ENCODE measurements at places on chromosomes 16 and 17.
A peak's percentile ranks its signal among the peaks of the same experiment; 100 is the strongest.

GRCh38 chr17:2697611-2698162 is 13.9 kb downstream of the CLUH start:
- DNase-seq: no peak

DNA sequence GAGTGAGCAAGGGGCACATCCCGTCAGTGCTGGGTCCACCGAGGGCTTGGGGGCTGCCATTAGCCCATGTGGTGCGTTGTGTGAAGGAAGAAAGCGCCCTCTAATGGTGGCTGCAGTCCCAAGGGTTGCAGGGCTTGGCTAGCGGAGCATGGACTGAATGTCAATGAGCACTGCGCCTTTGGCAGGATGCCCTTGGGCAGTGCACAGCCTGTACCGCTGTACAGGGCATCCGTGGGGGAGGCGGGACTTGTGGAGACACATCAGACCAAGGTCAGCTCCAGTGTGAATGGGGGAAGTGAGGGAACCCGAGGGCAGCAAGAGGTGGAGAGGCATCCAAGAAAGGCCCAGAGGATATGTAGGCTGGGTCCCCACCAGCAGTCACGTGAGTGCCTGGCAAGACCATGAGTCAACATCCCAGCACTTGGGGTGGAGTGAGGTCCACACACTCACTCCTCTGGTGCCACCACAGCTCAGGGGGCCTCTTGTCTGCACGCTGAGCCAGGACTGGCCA is 75.5 kb upstream of the MED9 start:
- DNase-seq: no peak

- no peak for DNase-seq
These were observed 299.3 kb upstream of the XYLT1 start for GRCh38 chr16:17770104-17770503.

- DNase-seq: no peak
These were observed 22.0 kb upstream of the USP10 start for GRCh38 chr16:84677849-84678248.

- no peak for DNase-seq
These were observed 49.6 kb downstream of the COX10 start for GRCh38 chr17:14118951-14119350.

- DNase-seq: no peak
These were observed 108.2 kb downstream of the N4BP1 start for GRCh38 chr16:48501516-48502377.

DNA sequence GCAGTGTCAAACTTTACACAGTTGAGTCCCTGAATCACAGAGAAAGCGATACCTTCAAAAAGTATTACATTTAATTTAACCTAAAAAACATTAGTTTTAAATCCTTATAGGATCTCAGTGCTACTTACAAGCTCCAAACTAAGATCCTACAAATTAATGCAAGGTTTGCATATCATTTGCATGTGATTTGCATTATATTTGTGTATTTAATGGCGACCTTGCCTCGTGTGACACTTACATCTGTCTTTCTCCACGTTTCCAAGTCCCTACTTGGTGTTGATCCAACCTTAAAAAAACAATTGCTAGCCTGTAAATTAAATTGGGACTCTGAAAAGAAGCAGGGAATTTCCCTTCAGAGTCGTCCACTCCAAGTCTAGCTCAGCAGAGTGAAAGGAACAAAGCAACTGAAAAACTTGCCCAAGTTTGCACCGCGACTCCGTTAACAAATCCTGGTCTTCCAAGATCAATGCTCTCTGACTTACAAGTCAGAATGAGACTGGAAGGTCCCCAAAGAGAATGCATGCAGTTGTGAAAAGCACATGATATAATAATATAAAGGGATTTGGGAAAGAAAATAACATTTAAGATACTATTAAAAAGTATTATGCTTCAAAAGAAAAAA is 739 bp upstream of the FAM117A start:
- no peak for DNase-seq

GRCh38 chr17:56244268-56244890 is 91.1 kb downstream of the ANKFN1 start:
- no peak for DNase-seq

DNA sequence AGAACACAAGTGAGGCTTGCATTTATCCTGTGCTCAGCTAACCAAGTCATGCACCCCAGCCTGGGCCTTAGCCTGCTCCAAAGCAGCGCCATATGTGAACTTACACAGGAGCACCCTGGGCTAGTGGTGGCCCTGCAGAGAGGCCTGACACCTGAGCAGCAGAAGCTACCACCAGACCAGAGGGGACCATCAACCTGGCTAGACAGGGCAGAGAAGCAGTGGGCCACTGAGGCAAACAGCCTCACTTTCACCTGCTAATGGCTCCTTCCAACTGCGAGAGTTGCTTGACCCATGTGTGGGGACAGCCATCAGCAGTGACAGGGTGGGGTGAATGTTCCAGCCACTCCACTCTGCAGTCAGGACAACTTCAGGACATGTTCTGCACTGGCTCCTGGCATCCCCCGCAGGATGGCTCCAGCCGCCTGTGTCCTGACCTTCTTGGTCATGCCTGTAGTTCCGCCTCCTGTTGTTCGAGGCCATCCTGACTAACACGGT is 2.9 kb upstream of the C16orf95 start:
- no peak for DNase-seq

- DNase-seq: no peak
These were observed 13.1 kb upstream of the LPCAT2 start for GRCh38 chr16:55495616-55496289.

DNA sequence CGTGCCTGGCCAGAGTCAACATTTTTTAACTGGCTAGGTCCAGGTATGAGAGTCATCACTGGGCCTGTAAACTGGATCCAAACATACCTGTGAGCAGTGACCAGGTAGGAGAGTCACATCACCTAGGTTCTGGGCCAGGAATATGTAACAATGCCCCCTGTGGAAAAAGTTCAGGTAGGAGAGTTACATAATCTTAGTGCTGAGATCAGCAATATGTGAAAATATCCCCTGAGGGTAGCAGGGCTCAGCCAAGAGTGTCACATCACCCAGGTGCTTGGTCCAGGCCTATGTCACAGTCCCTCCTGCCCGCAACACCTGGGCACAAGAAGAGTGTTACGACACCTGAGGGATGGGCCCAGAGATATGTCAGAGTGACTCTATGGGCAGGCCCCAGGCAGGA is 2104.7 kb downstream of the TP53TG3F start:
- no peak for DNase-seq

- no peak for DNase-seq
These were observed 1.0 kb upstream of the ETV4 start for GRCh38 chr17:43547189-43547550.

DNA sequence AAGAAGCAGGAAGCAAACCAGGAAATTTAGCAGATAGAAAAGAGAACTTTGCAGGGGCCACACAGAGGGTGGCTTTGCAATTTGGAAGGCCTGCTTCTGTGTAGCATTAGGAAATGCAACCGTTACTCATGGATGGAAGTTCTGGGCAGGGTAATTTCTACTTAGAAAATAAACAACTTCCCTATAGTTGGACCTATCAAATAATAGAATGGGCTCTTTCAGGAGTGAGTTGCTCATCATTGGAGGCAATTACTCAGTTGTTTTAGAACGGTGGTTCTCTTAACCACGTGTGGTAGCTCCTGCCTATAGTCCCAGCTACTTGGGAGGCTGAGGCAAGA is 25.8 kb upstream of the HS3ST2 start:
- DNase-seq: no peak

- DNase-seq: no peak
These were observed 1.0 kb downstream of the TLE7 start for GRCh38 chr16:71440669-71441347.

DNA sequence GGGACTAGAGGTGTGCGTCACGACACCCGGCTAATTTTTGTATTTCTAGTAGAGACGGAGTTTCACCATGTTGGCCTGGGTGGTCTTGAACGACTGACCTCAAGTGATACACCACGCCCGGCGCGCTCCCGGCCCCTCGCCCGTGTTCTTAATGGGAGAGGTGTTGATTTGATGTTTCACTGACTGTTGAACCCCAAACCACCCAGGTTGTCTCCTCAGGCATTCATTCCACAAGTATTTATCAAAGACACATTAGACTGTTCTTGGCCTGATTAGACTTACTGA is 1.4 kb downstream of the CENPN start:
- peak; percentile 45 for DNase-seq

DNA sequence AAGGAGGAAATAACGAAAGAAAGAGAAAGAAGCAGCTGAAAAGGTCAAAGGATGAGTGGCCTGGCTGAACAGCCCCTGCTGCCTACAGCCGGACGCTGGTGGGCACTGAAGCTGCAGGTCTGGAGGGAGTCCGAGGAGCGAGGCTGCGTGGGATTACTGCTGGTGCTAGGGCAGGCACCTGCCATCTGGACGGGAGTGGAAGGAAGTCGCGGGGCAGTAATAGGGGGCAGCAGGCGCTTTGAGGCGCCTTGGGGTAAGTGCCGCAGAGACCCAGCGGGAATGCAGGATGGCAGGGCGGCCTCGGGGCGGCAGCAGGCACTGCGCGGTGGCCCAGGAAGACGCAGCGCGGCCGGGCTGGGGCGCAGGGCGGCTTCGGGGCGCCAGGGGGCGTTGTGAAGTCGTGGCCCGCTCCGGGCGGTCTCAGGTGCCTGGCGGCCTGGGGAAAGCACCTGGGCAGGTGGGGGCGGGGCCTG is 303 bp upstream of the SCNN1G start:
- DNase-seq: peak; percentile 58

GRCh38 chr17:39772415-39772814 is 34.7 kb downstream of the GRB7 start:
- no peak for DNase-seq

DNA sequence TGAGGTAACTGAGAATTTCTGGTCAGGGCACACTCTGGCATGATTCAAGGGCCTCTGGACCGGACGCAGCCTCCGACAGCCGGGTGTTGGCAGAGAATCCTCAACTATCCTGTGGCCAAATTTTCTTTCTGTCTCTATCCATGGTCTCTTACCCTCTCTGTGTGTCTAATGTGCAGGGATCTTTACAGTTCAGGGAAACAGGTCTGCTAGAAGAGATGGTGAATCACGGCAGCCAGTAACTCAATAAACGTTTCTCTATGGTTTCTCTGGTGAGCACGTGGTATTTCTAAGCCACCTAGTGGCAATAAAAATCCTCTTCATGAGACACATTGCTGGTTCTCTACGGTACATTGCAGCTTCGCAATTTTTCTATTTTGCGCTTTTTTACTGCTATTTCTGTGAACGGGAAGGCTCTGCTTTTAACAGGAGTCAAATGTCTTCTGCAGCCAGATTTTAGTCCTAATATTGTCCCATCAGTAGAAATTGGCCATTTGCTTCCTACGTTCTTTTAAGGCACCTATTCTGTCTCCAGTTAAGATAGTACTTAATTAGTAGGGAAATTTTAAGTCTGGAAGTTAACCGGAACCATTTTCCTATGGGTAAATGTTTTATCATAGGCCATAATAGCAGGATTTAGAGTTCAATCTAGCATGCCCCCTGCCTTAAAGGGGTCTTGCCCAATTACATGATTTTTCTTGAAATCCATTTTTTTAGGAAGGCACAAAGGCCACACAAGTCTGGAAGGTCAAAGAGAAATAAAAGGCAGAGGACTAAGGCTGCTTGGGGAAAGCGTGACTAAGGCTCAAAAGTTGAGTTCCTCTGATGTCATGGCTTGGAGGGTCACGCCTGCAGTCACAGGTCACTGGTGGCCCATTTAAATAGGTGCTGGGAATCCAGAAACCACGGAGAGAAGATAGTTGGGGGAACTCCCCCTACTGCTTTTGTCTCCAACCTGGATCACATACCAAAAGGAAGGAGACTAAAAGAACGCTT is 31.5 kb downstream of the QPRT start:
- peak; percentile 52 for DNase-seq

GRCh38 chr16:86893506-86893905 is 315.2 kb downstream of the FOXL1 start:
- DNase-seq: no peak

DNA sequence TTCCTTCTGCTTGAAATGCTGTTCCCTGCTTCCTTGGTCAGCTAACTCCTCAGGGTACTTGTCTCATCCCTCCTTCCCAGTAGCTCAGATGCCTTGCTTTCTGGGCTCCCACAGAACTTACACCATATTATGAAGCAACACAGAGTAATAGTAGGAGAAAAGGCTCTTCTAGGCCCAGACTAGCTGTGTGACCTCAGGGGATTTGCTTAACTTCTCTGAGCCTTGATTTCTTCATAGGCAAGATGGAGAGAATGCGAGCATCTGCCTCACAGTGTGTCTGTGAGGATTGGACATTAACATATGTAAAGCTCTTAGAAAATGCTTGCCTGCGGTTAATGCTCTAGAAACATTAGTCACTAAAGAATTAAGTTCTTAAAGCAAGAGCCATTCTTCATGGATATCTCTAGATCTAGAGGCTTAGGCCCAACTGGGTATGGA is 22.3 kb upstream of the PECAM1 start:
- DNase-seq: no peak

GRCh38 chr17:57726213-57726790 is 18.8 kb downstream of the CCDC182 start:
- no peak for DNase-seq

DNA sequence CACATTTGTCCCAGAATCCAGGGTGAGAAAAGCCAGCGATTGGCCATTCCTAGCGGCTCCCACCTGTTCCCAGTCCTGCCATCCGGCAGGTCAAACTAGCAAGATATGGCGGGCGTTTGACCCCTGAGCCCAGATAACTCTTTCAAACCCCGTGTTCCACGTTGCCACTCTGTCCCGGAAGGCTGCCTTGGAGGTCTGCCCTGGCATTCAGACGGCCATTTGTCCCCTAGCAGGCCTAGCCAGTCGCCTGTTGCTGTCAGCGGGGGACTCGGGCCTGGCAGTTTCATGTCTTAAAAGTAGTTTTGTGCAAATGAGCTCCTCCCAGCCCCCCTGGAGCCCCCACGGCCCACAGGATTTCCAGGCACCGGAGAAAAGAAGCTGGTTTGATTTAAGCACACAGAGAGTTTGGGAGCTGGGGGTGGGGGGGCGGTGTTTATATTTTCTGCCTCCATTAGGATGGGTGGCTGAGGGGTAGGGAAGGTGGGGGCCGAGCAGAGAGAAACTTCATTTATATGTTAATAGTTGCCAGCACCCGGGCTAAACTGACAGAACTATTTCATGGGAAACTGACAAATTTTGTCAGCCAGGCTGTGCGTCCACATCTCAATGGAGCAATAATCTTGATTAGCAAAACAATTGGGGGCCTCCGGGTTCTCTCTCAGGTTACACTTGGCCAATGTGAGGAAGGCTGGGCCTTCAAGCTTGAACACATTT is 240.9 kb upstream of the SALL1 start:
- DNase-seq: no peak

GRCh38 chr16:23869052-23869451 is 33.3 kb downstream of the PRKCB start:
- no peak for DNase-seq

- DNase-seq: peak; percentile 19
These were observed 22.3 kb upstream of the MPRIP start for GRCh38 chr17:17019891-17020456.

DNA sequence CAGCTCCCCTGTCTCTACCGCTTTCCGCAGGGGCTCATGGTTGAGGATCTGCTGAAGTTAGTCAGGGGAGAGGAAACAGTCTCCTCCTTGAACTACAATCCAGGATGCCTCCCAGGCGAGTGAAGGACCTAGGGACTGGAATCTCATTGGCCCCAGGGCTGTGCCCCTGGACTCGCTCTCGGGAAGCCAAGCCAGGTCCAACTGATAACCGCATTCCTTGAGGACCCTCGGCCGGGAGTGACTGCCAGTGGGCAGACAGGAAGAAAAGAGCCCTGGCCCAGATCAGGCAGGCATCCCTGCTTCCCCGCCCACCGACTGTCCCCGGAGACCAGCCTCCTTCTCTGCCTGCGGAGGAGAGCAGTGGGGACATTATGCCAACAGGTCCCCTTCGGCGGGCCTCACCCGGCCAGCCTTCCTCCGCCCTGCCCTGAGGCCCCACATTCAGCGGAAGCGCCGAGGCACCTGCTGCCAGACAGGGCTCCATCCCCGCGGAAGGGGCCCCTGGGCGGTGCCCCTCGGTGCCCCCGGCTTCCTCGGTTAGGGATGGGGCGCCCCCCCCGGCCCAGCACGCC is 776 bp downstream of the LRRC75A start:
- DNase-seq: no peak

Measured in right forelimb (tissue), 1 donor.